ENCODE measurements at places on chromosomes 5 and 9.

- DNase-seq = no peak
Measured at GRCh38 chr5:56148453-56148971, 84.6 kb downstream of the ANKRD55 start.

- DNase-seq = no peak
Measured at GRCh38 chr5:124631874-124632550, 114.4 kb downstream of the ZNF608 start.

- DNase-seq = no peak
Measured at GRCh38 chr5:139687656-139688055, 39.5 kb downstream of the CXXC5 start.

GRCh38 chr5:159817262-159818029, 98.8 kb upstream of the ADRA1B start:
- peak; percentile 34 for DNase-seq

- no peak for DNase-seq
Measured at GRCh38 chr5:152237531-152237930, 167.5 kb downstream of the NMUR2 start.

DNA sequence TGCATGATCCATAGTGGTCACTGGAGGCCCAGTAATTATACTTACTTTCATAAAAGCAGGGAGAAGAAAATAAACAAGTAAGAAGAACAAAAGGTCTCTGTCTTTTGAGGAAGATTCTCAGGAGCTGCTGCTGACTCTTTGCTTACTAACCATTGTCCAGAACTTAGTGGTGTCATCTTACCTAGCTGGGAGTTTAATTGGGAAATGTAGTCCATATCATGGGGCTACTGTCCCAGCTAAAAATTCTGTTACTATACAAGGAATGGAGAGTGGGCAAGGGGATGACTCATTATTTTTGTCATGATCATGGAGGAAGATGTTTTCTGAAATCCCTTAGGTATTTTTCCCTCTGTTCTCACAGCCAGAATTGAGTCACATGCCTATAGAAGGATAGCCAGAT, 639.3 kb downstream of the MTRR start:
- DNase-seq = peak; percentile 31

DNA sequence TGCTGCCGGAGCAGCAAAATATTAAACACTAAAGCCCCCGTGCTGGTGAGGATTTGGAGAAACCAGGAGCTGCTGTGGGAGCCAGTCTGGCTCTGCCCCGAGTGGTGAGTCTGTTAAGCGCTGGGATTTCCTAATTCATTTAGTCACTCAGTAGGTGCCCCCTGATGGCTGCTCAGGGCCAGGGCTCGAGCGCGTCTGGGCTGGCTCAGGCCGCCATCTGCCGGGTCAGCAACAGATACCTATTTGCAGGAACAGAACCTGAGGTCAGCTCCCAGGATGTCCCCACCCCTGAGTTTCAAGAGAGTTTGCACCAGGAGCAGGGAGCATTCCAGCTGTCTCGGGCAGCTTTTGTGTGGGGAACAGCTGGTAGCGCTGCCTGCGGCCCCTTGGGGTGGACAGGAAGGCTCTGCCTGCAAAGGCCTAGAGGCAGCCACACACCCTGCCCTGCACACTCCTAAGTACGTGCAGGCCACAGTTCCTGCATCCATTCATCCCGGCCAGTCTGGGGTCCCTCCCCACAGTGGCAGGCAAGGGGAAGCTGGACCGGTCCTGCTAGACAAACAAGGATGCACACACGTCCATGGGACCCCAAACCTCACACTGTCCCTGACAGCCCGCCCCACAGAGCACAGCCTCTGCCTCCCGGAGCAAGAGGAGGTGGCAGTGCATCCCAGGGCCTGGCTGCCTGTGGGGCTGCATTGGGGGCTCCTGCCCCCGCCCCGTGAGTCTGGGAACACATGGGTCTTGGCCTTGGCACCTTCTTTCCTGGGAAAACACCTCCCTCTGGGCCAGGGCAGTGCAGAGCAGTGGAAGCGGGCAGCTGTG, 83.7 kb downstream of the ADAMTS2 start:
- DNase-seq = peak; percentile 60

All from GM23248 (cell line).